ENCODE measurements at places on chromosomes 1 and 21. TPM values are rescaled to one million over a fixed set of nuclear protein-coding genes. Genes with fewer than 3 reads are reported as not detected.
A peak's percentile ranks its signal among the peaks of the same experiment; 100 is the strongest.

Gene DIO1
- 0.11 TPM for total RNA-seq

Gene COL6A2
- total RNA-seq = 190 TPM

Gene HSD11B1
- total RNA-seq = 0.40 TPM

Gene TBX19
- 1.3 TPM for total RNA-seq

Gene CYP4X1
- 26.2 TPM for total RNA-seq

Gene NBPF4
- total RNA-seq = not detected

DNA sequence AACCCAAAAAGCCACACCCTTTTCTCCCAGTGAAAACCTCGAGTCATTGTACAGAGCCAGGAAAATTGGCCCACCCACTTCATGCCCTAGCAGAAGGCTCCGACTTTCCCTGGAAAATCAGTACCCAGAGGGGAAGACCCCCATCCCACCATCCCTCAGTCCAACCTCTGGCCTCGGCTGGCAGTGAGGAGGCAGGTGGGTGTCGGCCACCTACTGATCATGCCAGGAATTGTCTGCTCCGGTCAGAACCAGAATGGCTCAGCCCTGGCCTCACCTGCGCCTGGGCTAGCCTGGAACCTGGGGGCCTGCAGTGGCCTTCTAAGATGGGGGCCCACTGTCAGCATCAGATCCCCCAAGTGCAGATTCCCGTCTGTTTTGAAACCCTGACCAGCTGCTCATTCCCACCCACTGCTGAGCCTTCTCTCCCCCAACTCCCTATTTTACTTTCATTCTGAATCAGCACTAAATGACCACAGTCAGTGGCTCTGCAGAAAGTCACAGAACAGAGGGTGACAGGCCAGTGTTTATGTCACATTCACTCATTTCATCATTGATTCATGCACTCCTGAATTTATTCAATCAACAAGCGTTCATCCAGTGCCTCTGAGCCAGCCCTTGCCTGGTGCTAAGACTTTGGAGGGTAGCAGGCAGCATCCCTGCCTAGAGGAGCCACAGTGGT, 3.0 kb upstream of the S100A9 start:
- H3K4me3 ChIP-seq = no peak overlapping the region
- DNase-seq = no peak
- H3K27ac ChIP-seq = no peak overlapping the region

DNA sequence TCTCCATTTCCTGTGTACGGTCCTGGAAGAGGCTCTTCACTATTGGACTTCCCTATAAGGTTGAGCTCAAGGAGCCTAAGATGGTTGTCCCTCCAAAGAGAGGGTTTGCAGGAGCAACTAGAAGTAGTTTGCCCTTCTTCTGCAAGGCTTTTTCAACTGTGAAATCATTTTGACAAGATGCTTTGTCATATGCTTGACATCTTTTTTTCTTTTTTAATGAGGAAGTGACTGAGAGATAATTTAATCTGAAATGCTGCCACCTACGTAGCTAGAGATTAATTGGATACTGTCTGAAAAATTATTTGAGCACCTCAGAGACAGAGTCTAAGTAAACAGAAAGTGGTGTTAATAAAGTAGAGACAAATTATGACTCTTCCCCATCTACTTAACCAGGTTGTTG, 97.0 kb downstream of the CHRM3 start:
- no peak for DNase-seq
- no peaks in the 10 kb centered on the region for H3K27me3 ChIP-seq
- H3K27ac ChIP-seq = no peak overlapping the region

- H3K4me1 ChIP-seq = no peaks in the 10 kb centered on the region
- DNase-seq = no peak
These were observed 76.7 kb downstream of the SLC35F3 start for GRCh38 chr1:233981042-233981675.

DNA sequence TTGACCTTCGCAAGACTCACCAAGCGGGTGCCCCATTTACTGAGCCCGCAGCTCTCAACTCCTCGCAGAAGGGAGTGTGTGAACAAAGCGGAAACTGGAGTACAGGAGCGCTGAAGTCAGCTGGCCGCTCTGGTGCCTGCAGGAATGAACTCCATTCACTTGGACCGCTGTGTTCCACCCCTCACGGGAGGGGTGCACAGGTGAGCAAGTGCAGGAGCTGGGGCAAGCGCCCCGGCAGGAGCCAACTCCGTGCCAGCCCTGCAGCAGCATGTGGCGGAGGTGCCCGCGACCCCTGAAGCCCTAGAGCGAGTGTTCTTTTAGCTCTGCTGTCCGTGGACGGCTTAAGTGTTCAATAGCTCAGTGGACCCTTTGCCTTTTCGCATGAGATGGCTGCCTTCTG, 471.6 kb upstream of the ADGRL4 start:
- no peaks in the 10 kb centered on the region for H3K27me3 ChIP-seq
- H3K4me3 ChIP-seq = no peak overlapping the region
- no peaks in the 10 kb centered on the region for H3K4me1 ChIP-seq
- no peak overlapping the region for H3K27ac ChIP-seq

DNA sequence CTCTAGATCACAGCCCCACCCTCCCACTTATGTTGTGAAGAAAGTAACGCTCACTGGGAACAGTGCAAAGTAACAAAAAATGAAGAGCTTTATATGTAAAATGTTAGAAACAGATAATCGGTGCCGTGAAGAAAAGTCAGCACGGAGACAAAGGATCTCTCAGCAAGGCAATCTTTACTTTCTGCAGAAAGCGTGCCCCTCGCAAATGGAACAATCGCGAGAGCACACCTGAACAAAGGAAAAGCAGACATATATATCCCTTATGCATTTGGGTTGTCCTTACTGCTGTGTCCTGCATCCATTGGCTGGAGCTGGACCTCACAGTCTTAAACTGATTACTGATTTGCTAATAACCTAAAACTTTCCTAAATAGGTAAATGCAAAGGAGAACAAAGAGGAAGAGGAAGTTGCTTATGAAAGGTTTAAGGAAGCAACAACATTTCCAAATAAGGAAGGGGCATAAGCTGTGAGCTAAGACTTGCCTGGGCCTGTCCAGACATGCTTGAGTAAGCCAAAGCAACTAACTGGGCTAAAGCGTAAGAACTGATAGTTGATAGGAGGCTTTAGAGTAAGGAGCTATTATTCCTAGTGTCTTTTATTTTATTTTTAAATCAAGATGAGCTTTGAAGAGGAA, 89.7 kb downstream of the GTF2B start:
- H3K4me1 ChIP-seq = no peaks in the 10 kb centered on the region
- H3K27ac ChIP-seq = no peak overlapping the region
- no peak overlapping the region for H3K4me3 ChIP-seq
- DNase-seq = no peak

- H3K36me3 ChIP-seq = peaks cover 39% of the 10 kb centered on the region
- no peak for DNase-seq
- H3K27ac ChIP-seq = no peak overlapping the region
- H3K4me3 ChIP-seq = no peak overlapping the region
- H3K4me1 ChIP-seq = peaks cover 13% of the 10 kb centered on the region
These were observed 345 bp downstream of the FTCD start for GRCh38 chr21:46154955-46155513.

GRCh38 chr1:205434738-205435137, 12.9 kb upstream of the LEMD1 start:
- H3K4me1 ChIP-seq = peaks cover 52% of the 10 kb centered on the region
- DNase-seq = no peak
- H3K36me3 ChIP-seq = no peaks in the 10 kb centered on the region
- no peak overlapping the region for H3K4me3 ChIP-seq
- no peak overlapping the region for H3K27ac ChIP-seq

DNA sequence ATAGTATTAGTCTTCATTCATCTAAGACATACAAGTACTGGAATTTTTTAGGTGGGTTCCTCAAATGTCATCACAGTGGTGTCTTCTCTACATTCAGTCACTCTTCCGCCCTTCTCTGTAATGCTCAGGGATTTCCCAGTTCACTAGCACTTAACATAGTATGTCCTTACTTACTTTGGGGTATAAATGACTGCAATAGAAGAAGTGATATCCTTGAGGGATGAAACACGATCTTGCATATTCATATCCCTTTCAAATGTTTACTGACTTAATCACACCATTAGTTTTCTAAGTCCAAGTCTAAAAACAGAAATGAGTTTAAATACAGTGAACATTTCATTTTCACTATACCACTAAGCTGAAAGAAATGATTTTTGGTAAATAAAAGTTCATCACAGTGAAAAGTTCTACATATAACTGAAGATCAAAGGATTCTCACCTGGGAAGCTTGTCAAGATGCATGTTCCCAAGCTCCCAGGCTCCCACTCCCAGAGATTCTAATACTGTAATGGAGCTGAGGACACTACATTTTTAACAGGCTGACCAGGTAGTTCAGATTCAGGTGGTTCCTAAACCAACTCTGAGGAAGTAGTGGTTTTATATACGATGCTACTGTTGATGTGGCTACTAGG, 29.7 kb downstream of the MRPL39 start:
- H3K36me3 ChIP-seq = no peaks in the 10 kb centered on the region
- H3K27me3 ChIP-seq = no peaks in the 10 kb centered on the region
- H3K4me1 ChIP-seq = no peaks in the 10 kb centered on the region
- DNase-seq = no peak
- H3K27ac ChIP-seq = no peak overlapping the region

DNA sequence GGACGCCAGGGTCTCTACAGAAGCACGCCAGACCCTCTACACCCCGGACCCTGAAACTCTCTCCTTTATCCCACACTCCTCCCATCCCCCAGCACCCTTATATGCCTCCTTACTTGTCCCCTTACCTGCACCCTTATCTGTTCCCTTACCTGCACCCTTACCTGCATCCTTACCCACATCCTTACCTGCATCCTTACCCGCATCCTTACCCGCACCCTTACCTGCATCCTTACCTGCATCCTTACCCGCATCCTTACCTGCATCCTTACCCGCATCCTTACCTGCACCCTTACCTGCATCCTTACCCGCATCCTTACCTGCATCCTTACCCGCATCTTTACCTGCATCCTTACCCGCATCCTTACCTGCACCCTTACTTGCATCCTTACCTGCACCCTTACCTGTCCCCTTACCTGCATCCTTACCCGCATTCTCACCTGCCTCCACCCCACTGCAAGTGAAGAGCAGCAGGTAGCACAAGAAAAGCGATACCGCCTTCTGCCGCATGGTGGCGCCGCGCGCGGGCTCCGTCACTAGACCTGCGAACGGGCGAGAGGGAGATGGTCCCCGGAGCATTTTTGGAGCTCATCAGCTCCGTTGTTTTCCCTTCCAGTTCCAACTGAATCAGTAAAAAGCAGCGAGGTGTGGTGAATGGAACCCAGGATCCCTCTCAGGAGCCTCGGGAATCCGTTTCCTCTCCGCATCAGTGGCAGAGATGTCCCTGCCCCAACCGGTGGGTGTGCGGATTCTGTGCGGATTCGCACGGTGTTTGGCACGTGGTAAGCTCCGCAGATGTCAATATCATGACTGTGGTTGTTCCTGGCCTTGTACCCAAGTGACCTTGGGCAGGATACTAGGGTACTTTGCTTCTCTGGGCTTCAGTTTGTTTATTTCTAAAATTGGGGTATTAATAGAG, 2.9 kb downstream of the IFI6 start:
- H3K36me3 ChIP-seq = peaks cover 6% of the 10 kb centered on the region
- peaks cover 14% of the 10 kb centered on the region for H3K4me1 ChIP-seq
- H3K27me3 ChIP-seq = no peaks in the 10 kb centered on the region
- no peak for DNase-seq
- peak overlapping the region; percentile 33 for H3K27ac ChIP-seq
- peak overlapping the region; percentile 51 for H3K4me3 ChIP-seq

DNA sequence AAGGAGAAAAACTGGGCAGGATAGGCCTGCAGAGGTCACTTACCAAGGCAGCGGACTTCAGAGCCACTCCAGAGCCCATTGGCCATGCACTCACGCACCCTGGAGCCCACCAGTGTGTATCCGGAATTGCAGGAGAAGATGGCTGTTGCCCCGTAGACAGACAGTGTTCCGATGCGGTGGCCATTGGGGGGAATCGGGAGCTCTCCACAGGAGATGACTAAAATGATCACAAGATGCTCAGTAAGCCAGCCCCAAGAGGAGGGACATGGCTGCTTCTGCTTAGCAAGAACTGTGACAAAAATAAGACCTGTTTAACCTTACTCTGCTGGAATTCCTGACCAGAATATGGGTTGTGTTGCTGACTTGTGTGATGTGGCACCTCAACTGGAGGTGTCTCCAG, 96.9 kb downstream of the ZSCAN20 start:
- peaks cover 31% of the 10 kb centered on the region for H3K36me3 ChIP-seq
- H3K27me3 ChIP-seq = no peaks in the 10 kb centered on the region
- H3K27ac ChIP-seq = no peak overlapping the region
- DNase-seq = no peak
- no peak overlapping the region for H3K4me3 ChIP-seq

GRCh38 chr1:194298007-194298598, 1111.7 kb upstream of the B3GALT2 start:
- no peak overlapping the region for H3K4me3 ChIP-seq
- H3K27ac ChIP-seq = no peak overlapping the region
- no peaks in the 10 kb centered on the region for H3K27me3 ChIP-seq
- H3K36me3 ChIP-seq = no peaks in the 10 kb centered on the region
- no peaks in the 10 kb centered on the region for H3K4me1 ChIP-seq

GRCh38 chr1:38898653-38899230, 17.4 kb upstream of the GJA9 start:
- H3K4me1 ChIP-seq = peaks cover 6% of the 10 kb centered on the region
- H3K4me3 ChIP-seq = no peak overlapping the region
- no peak for DNase-seq
- H3K27ac ChIP-seq = no peak overlapping the region
- H3K36me3 ChIP-seq = no peaks in the 10 kb centered on the region
- H3K27me3 ChIP-seq = no peaks in the 10 kb centered on the region

GRCh38 chr1:197480446-197480845, 212.4 kb downstream of the CRB1 start:
- no peaks in the 10 kb centered on the region for H3K27me3 ChIP-seq
- H3K36me3 ChIP-seq = no peaks in the 10 kb centered on the region
- no peaks in the 10 kb centered on the region for H3K4me1 ChIP-seq
- H3K27ac ChIP-seq = no peak overlapping the region
- DNase-seq = peak; percentile 71

DNA sequence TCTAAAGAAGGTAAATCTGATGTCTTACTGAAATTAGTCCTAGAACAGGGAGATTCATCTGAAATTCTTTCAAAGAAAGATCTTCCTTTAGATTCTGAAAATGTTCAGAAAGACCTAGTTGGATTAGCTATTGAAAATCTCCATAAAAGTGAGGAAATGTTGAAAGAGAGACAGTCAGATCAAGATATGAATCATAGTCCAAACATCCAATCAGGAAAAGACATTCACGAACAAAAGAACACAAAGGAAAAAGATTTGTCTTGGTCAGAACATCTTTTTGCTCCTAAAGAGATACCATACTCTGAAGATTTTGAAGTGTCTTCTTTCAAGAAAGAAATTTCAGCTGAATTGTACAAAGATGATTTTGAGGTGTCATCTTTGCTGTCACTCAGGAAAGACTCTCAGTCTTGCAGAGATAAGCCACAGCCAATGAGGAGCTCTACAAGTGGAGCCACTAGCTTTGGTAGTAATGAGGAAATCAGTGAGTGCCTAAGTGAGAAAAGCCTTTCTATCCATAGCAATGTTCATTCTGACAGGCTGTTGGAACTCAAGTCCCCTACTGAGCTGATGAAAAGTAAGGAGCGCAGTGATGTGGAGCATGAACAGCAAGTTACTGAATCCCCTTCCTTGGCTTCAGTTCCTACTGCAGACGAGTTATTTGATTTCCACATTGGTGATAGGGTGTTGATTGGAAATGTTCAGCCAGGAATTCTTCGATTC, 61.6 kb upstream of the QSOX1 start:
- no peaks in the 10 kb centered on the region for H3K27me3 ChIP-seq
- H3K4me1 ChIP-seq = no peaks in the 10 kb centered on the region
- H3K36me3 ChIP-seq = peaks cover 18% of the 10 kb centered on the region
- DNase-seq = no peak

Measured in spinal cord (tissue), 10 donors.